ENCODE measurements at places on chromosomes 7 and 10. TPM values are rescaled to one million over a fixed set of nuclear protein-coding genes. Genes with fewer than 3 reads are reported as not detected.

- no peak for DNase-seq
Observed at GRCh38 chr7:56092789-56093531, at the start of gene PHKG1. Gene PHKG1 (minus strand): TSS chr7:56092952. CDS start chr7:56088941, 4,011 bp downstream.

DNA sequence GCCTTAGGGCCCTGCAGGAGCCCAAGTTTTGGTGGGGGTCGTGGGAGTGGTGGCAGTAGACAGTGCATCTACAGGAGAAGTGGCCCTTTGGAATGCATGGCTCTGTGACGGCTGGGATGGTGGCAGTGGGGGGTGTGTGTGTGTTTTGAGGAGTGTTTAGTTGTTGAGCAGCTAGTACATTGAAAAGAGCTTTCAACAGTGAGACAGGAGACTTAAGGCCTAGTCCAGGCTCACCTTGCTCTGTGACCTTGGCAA, 27.1 kb downstream of the ZNF775 start:
- no peak for DNase-seq

NKX2-3 gene
- total RNA-seq: not detected

CDC14C gene
- total RNA-seq: not detected

- peak; percentile 63 for DNase-seq
Observed at GRCh38 chr10:17026686-17027485, 102.7 kb downstream of the CUBN start.

IDI2 gene
- not detected for total RNA-seq

DNA sequence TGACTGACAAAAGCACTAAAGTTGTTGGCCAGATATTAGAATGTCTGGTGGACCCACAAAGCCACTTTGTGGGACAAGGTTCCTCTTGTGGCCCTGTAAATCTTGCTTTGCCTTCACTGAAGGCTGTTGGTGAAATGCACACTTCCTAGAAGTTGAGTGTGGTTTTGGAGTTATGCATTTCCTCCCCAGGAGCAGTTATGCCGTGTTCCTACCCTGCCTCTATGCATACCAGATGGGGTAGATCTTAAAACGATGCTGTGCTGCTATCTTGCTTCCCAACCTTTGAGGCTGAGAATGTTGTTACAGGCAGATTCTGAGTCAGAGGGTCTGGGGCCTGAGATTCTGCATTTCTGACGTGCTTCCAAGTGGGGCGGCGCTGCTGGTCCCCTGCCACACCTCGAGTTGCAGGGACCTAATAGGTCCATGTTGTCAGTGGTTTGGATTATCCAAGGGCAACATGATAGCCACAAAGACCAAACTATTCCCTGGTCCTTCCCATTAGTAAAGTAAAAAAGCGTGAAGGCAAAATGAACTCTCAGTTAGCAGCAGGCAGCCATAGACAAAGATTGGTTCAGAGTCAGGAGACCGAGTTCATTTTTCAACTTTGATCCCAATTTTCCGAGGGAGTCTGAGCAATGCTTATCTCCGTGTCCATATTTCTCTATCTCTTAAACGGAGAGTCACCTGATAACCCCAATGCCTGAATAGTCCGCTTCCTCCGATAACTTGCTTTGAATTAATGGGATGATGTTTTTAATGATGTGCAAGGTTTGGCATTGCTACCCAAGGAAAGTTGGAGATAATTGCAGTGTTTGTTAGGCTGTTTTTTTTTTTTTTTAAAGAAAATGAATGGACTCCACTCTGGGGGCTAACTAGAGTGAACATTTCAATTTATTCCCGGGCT, 55.8 kb downstream of the CDHR3 start:
- DNase-seq: no peak

DNA sequence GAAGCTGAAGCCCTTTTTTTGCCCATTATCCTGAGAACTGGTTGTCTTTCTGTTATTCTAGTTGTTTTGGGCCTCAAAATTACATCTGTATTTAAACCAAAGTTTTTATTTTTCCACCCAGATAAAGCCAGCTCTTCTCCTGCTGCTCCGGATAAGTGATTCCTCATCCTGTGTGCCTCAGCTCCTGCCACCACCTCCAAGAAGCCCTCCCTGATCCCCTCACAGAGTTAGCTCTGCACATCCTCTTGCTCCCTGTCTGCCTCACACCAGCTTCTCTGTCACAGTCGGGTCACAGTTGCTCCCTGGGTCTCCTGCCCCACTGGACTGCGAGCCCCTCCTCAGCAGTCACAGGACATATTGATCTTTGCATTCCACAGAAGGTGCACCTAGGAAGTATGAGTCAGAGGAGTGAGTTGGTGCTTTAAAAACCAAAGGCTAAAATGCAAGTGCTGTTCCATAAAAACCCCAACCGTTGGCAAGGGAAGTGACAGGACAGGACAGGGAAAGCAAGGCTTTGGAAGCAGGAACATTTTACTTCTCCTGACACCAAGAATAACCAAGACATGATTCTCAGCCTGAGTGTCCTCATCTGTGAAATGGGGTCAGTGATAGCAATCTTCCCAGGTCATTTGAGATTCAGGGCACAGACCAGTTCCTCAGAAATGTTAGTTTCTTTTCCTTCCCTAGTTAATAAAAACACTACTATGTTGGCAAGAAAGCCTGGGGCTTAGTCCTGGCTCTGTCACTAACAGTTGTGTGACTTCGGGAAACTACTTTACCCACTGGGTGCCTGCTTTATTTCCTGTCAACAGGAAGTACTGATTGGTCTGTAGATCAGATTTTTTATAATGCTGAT, 36.5 kb upstream of the EEPD1 start:
- DNase-seq: no peak

C10orf53 gene
- not detected for total RNA-seq

DNA sequence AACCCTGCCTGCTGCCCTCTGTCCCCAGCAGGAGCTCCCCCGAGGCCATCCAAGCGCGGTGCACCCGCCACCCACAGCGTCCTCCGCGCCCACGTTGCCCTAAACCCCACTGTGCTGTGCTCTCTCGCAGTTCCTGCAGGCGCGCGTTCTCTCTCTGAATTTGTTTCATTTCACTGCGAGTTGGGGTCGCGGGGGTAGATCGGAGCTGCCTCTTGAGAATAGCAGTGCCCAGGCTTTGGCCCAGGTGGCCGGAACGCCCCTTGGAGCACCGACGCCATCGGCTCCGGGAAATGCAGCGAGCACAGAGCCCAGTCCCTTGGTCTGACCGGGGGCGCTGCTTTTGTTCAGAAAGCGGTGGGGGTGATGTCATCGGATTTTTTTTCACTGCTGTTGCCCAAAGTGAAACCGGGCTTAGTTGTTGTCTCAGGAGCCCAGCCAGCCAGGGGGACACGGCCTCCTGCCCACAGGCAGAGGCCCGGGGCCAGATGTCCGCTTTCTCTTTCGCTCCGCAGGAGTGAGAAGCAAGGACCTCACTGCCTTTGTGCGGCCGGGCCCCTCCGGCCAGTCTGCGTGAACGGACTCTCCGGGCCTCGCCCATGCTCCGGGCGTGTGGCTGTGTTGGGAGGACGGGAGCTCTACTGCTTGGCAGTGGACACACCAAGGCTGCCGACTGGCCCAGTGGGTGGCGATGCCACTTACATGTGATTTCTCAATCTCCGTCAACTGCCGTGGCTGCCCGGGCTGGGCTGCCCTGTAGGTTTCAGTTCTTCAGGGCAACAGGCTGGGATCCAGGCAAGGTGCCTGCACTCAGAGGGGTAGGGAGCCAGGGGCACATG, 43.1 kb downstream of the FOXK1 start:
- DNase-seq: peak; percentile 72

DNA sequence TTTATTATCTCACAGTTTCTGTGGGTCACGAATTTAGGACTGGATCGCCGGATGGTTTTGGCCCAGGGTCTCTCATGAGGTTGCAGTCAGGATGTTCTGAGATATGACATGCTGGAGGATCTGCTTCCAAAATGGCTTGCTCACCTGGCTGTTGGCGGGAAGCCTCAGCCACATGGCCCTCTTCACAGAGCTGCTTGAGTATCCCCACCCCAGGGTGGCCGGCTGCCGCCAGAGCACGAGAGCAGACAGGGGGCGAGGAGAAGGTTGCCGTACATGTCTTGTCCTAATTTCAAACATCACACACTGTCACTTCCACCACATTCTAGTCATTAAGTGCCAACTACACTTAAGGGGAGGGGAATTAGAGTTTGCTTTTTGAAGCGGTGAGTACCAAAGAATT, 365.8 kb downstream of the FGFR2 start:
- DNase-seq: no peak

AS3MT gene
- total RNA-seq: 1.1 TPM

TAS2R4 gene
- total RNA-seq: 1.9 TPM

WNT8B gene
- total RNA-seq: 0.54 TPM

GRCh38 chr10:49598986-49599385, 11.1 kb upstream of the SLC18A3 start:
- DNase-seq: no peak

DNA sequence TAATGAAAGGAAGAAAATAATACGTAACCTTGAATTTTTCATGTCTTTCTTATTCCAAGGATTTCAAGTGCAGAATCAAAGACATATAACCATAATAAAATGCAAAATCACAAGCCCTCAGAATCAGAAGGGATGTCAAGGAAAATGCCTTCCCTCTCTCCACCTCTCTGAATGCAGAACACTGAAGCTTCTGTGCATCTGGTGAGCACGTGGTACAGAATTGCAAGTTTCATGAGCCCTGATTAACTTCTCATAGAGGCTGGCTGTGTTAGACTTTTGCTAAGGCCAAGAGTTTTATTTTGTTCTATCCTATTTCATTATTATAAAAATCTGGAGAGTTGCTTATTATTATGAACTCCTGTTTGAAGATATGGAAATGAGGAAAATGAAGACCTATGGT, 533.7 kb upstream of the POM121L12 start:
- no peak for DNase-seq

HTR7 gene
- total RNA-seq: not detected

DNA sequence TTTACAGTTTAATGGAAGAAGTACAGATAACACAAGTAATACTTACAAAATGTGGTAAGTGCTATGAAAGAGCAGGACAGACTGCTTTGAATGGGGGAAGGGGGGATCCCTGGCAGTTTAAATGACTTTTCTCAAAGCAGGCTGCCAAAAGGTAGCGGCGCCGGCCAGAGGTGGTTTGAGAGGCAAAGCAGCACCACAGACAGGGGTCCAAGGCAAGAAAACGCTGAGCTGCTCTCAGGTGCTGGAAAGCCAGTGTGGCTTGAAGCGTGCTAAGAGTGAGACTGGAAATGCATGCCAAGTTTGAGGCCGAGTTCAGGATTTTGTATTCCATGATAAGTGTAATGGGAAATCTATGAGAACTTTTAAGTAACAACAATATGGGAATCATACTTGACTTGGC, 437.7 kb downstream of the AUTS2 start:
- DNase-seq: no peak

DNA sequence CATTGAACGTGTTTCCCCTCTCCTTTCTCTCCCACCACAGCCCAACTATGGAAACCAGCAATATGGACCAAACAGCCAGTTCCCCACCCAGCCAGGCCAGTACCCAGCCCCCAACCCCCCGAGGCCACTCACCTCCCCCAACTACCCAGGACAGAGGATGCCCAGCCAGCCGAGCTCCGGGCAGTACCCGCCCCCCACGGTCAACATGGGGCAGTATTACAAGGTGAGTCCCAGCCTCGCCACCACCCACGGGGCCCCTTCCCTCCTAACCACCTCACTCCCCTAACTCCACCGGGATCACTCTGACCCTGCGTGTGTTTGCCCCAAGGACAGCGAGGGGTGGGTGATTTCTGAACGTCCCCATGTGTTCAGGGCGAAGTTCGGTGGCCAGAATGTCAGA, 50.8 kb upstream of the PPIF start:
- DNase-seq: no peak

DNA sequence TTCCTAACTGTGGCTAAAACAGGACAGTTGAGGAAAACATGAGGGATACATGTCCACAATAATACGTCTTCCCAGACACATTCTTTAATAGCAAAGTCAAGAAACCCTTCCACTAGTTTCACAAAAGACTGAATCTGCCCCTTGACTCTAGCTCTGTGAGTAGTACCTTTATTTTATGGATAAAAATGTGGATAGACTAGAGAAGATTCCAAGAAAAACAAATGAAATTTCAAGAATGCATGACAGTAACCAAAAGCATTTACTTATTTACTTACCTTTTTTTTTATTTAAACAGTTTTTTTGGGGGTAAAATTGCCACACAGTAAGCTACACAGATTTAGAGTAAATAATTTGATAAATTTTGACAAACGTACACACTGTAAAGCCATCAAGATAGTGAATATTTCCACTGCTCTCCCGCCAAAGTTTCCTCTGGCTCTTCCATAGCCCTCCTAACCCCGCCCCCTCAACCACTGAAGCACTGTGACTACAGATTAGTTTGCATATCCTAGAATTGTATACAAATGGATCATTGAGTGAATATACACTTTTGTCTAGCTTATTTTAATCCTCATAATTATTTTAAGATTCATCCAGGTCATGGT, 420.4 kb upstream of the ZMIZ1 start:
- DNase-seq: no peak

ZNF789 gene
- 26.4 TPM for total RNA-seq

CYP2E1 gene
- 0.65 TPM for total RNA-seq

IL6 gene
- total RNA-seq: 0.64 TPM

- no peak for DNase-seq
Observed at GRCh38 chr7:47653550-47654411, 71.9 kb upstream of the TNS3 start.

GRCh38 chr7:109003742-109004141, 434.1 kb downstream of the DNAJB9 start:
- no peak for DNase-seq

DNA sequence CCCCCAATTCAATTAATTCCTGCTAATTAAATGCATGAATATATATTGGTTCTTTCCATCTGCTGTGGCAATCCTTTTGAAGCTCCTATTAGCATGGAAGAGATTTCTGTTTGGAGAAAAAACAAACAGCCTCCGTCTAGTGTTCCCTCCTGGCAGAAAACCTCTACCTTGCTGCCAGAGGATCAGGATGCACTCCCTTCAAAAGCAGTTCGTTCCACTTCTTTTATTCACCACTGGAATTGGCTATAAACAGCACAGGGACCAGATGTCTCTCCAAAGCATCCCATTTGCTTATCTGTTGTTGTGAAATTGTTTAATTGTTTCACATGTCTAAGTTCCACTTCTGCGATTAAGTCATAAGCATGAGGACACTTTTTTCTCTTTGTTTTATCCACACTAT, 77.8 kb upstream of the PTN start:
- DNase-seq: no peak

WEE2 gene
- not detected for total RNA-seq

DNA sequence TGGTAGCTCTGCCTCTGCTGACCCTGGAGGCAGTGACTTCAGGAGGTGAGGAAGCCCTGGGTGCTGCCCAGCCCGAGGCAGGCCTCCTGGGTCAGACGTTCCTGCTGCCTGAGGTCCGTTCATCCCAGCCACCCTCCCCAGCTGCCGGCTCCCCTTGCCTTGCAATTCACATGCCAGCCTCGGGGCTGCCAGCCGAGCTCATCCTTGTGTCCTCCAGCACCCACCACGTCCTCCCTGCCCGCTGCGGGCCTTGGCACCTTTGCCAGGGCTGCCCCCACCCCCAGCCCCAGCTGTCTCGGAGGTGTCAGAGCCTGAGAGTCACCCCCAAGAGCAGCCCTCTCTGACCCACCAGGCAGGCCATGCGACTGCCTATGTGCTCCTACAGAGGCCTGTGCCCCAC, 162.1 kb upstream of the RNF32 start:
- no peak for DNase-seq
